ENCODE measurements at places on chromosomes 5 and 9. TPM values are rescaled to one million over a fixed set of nuclear protein-coding genes. Genes with fewer than 3 reads are reported as not detected.

DIAPH1 gene
- 35.9 TPM for total RNA-seq

ENG gene
- total RNA-seq = 69.0 TPM

ZNF300 gene
- 4.9 TPM for total RNA-seq

ECM2 gene
- total RNA-seq = 8.2 TPM

CACNA1B gene
- not detected for total RNA-seq

FBP2 gene
- total RNA-seq = not detected

TMEM252 gene
- not detected for total RNA-seq

PLAC8L1 gene
- total RNA-seq = 0.40 TPM

IFNE gene
- total RNA-seq = 24.6 TPM

SCGB3A2 gene
- total RNA-seq = not detected

SPATA31D4 gene
- not detected for total RNA-seq

SYK gene
- total RNA-seq = not detected

DDX4 gene
- total RNA-seq = not detected

ZNF483 gene
- 1.3 TPM for total RNA-seq

RAB14 gene
- 33.8 TPM for total RNA-seq

SOX30 gene
- total RNA-seq = not detected

CCDC192 gene
- total RNA-seq = not detected

NXNL2 gene
- total RNA-seq = 0.81 TPM

AQP7 gene
- 1.8 TPM for total RNA-seq

SARDH gene
- total RNA-seq = 7.4 TPM

HSD17B3 gene
- total RNA-seq = 0.13 TPM

IL9 gene
- total RNA-seq = not detected

C6 gene
- total RNA-seq = not detected

CMBL gene
- total RNA-seq = 5.8 TPM

KLHL3 gene
- total RNA-seq = 4.6 TPM

TMEM215 gene
- not detected for total RNA-seq

ARHGEF28 gene
- 18.7 TPM for total RNA-seq

DAB2 gene
- 249 TPM for total RNA-seq

BRD3OS gene
- total RNA-seq = 17.6 TPM
